ENCODE measurements at places on chromosomes 11 and 22.

DNA sequence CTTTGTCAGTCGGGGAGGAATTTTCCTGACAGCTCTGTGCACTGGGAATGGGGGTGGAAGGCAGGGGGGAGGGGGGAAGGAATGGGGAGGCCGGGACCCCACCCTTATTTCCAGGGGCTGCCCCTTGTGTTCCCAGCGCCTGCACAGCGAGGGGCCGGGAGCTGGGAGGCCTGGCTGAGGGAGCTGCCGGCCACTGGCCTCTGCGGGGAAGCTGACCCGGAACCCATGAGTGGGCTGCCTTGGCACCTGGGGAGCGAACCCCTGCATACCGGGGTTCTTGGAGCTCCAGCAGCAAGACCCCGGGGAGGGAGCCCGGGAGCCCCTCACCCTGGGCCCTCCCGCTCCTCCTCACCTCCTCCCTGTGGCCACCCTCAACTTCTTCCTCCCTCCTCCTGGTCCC, 3.5 kb downstream of the H19 start:
- no peak for DNase-seq

DNA sequence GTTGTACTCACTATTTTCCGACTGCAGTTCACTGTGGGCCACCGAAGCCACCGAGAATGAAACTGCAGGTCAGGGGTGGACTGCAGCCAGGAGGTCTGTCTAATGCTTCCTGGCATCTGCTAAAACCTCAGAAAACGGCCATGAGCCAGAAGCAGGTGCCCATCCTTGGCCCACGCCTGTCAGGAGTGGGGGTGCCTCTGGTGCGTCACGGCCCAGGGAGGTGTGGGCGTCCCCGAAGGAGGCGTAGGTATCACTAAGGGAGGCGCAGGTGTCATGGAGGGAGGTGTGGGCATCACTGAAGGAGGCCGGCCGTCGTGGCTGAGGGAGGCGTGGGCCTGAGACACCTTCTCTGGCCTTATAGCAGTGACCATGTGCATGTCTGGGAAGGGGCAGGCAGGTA, 456.2 kb downstream of the TBC1D22A start:
- no peak for DNase-seq

- DNase-seq: no peak
These were observed 213.5 kb upstream of the NAV2 start for GRCh38 chr11:19499026-19499669.

- DNase-seq: no peak
These were observed 3.4 kb upstream of the RBM4B start for GRCh38 chr11:66680966-66681645.

- no peak for DNase-seq
These were observed 540.8 kb downstream of the INSC start for GRCh38 chr11:15655552-15655951.

DNA sequence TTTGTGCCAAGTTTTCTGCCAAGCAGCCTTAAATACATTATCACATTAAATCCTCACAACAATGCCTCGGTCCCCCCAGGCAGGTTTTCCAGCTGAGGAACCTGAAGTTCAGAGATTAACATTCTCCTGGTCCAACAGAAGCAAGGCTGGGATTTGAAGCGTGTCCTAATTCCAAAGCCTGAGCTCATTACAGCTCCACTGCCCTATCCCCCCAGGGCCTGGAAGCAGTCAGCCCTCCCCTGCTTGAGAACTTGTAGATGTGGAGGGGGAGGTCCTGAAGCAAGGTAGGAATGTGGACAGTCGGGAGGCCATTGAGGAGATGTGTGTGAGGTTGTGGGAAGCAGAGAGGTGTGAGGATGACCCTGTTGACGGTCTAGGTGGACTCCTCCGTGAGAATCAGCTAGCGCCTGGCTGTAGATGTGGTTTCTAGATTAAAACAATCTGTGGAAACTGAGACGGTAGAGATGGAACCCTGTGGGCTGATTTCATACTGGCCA, 8.1 kb downstream of the GRAMD1B start:
- no peak for DNase-seq
